ENCODE measurements at places on chromosomes 16 and 17.

DNA sequence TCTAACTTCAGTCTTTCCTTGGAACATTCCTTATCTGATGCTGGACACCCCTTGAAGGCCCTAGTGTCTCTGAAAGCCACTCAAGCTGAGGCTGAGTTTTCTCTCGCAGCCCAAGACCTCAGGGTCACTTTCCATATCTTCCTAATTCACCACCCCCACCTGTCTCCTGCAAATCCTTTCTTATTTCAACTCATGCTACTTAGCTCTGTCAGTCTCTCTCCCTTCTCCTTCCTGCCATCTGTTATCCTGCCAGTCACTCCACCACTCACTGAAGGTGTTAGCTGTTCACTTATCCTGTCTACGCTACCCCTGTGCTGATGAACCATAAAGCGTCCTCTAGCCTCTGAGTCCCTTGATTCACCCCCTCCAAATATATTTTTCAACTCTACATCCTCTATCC is 143.9 kb upstream of the SHISA6 start:
- DNase-seq: no peak

DNA sequence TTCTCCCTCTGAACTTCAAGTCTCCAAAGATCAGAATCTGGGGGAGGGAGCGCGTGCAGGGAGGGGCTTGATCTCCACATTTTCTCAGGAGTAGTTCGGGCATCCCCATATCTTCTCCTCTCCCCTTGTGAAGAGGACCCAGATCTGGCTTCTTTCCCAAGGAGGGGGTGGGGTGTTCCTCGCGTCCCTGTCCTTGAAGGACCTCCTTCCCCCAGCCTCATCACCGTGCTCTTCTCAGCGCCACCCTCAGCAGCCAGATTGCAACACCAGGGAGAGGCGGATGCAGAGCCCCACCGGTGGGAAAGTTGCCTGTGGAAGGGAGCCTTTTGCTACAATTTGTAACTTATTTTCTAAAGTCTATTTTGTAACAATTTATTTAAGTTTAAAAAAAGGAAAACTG is 5.7 kb downstream of the PRSS53 start:
- DNase-seq: no peak

DNA sequence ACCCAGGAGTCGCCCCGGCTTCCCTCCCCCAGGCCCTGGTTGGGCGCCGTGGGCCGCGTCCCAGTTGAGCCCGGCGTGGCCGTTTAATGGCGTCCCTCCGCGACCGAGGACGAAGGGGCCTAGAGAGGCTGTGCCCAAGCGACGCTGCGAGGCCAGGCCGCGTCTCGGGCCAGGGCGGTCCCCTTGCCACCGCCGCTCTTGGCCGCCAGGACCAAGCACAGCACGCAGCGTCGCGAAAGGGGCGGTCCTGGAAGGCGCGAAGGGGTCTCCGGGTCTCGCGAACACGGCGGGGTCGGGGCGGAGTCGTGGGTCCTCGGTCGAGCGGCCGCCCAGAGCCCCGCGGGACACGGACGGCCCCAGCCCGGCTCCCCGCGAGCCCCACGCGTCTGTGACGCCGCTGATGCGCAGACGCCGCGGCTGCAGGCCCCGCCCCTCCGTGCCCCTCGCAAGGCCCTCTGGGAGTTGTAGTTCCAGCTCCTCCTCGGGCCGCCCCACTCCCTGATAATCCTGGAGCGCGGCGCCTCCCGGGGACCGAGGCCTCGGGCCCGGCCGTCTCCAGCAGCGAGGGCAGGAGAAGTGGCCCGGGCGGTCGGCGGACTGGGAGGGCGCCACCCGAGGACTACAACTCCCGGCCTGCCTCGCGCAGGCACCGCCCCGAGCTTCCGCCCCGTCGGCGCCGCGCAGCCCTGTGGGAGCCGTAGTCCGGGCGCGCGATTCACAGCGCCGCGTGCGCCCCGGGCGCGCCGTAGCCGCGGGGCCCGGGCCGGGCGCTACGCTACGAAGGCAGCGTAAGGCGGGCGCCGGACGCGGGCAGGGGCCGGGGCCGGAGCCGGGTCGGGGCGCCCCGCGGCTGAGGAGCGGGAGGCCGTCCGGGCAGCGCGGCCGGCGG is at the start of gene CAPN15:
TSS of gene CAPN15 (plus strand) at position 698 of the 889 bp plus-strand sequence. CDS start 19,127 bp downstream, outside the sequence.
- peak; percentile 93 for DNase-seq

GRCh38 chr17:8884336-8884990 is 17.0 kb upstream of the PIK3R6 start:
- no peak for DNase-seq

DNA sequence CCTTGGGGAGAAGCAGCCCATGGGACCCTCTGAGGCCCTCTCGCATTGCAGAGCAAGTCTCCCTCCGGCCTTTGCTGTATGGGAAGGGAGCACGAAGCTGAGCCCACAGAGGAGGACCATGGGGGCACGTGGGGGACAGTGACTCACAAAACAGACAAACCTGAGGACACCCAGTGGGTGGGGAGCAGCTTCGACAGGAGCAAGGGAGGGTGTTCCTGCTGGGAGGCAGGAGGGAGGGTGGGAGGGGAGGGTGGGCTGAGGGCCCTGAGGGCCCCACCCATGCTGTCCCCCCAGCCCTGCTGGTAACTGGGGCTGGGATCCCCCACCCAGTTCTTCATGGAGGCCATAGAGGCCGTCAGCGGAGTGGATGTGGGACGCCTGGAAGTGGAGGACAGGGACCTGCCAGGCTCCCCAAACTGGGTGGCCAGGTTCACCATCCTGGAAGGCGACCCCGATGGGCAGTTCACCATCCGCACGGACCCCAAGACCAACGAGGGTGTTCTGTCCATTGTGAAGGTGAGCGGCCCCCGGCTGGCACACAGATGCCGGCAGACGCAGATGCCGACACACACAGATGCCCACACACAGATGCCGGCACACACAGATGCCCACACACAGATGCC is 12.5 kb downstream of the SLC22A31 start:
- peak; percentile 55 for DNase-seq

DNA sequence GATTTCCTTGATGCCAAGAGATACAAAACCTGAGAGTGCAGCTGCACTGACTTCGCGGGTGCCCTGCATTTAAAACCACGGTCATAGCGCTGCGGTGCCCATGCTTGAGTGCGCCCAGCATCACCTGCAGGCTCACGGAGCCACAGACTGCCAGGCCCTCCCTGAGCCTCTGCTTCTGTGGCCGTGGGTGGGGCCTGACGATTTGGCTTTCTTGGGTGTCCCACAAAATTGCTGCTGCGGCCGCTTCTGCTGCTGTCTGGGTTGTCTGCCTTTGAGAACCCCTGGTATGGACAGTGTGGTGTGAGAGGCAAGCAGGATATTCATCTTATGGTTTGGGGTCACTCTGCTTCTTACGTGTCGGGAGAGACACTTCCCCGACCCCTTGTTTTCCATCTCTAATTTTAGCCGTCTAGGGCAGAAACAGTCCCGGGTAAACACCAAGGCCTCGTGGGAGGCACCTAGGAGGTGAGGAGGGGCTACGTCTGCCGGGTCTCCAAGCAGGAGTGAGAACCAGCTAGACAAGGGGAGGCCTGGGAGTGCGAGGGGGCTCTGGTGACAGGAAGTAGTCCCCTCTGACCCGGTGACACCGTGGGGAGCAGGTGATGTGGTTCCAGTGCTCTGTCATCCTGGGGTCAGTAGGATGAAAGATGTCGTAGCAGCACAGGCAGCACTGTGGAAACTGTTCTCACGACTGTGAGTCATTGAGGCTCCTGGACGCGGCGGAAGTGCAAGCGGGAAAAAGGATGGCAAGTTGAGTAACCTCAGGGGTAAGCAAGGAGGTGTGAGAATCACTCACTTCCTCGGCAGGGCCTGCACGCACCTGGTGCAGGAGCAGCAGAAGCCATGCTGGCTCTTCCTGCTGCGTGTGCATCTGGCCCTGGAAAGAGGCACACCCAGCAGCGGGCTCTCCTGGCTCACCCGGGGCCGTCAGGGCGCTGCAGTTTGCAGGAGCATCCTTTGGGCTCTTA is 176.3 kb downstream of the RPTOR start:
- no peak for DNase-seq

DNA sequence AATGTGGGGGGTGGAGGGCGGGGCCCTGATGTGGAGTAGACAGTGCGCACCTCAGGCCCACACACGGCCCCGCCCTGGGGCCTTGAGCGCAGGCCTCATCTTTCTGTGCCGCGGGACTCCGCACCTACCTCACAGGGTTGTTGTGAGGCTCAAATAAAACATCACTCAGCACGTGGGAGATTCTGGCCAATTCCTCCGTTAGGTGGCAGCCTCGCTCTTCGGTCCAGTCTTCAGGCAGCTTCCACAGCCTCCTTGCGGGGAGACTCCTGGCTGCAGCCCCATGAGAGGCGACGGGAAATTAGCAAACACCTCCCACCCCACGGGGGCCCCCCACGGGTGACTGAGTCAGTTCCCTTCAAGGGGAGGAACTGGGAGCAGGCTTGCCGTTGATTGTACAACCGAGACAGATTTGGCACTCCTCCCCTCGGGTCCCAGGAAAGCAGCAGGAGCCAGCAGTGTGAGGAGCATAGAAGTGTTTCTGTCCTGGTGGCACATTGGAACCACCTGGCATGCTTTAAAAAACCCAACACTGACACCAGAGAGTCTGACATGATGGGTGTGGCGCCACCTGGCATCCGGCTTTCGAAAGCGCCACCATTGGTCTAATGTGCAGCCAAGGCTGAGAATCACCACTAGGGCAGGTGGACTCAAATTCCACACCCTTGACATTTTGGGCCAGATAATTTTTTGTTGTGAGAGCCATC is 7.6 kb downstream of the MRM1 start:
- DNase-seq: peak; percentile 61

- no peak for DNase-seq
These were observed 108.2 kb downstream of the SLC39A11 start for GRCh38 chr17:72984145-72984925.

DNA sequence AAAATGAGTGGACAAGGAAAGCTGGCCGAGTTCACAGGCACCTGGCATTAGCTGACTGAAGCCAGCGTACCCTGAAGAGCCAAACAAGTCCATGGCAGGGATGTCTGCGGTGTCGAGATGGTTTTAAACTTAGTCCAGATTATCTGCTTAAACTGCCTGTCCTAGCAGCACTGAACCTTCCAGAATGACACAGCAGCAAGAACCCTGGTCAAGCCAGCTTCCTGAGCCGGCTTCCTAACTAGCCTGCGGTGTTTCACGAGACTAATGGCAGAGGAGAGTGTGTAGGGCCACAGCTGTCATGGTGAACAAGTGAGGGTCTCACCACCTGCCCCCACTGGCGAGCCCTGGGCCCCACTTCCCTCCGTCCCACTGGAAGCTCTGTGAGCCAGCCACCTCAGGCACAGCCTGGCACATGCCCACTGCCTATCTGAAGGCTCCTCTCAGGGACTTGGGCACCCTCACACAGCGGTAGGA is 28.8 kb upstream of the MTSS2 start:
- no peak for DNase-seq

- no peak for DNase-seq
These were observed 9.6 kb upstream of the EVPL start for GRCh38 chr17:76036497-76037261.

- no peak for DNase-seq
These were observed 202.0 kb upstream of the SALL1 start for GRCh38 chr16:51353055-51353454.

GRCh38 chr17:77332981-77333685 is 192.4 kb downstream of the SEC14L1 start:
- no peak for DNase-seq

- DNase-seq: no peak
These were observed 1.9 kb upstream of the CORO6 start for GRCh38 chr17:29624586-29624985.

DNA sequence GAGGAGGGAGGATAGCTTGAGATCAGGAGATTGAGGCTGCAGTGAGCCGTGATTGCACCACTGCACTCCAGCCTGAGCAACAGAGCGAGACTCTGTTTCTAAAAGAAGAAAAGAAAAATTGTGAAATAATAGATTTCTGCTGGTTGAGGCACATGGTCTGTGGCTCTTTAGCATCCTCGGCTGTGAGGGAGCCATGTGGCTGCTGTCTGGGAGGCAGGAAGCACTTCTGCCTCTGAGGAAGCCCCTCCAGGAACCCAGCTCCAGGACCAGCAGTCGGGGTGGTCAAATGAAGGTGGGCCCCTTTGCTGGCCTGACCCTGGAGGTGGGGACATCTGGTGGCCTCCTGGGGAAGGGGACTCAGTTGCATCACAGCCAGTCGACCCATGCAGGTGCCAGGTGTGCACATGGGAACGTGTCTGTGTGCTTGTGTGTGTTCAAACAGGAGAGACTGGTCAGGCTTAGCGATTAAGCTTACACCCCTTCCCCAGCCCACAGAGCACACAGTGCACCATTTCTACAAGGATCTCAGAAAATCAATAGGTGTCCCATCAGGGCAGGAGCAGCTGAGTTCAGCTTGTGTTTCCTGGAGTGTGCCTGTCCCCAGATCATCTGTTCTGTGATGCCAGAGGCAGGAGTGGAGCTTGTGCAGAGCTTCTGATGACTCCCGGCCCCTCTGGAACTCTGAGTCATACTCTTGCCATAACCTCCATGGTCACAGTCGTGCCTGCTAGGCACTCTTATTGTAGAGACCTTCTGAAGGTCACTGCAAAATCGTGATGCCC is 24.3 kb upstream of the MGAT5B start:
- DNase-seq: peak; percentile 55

GRCh38 chr16:77881355-77882030 is 93.1 kb downstream of the VAT1L start:
- no peak for DNase-seq

GRCh38 chr16:27317320-27317719 is 3.5 kb downstream of the IL4R start:
- no peak for DNase-seq

DNA sequence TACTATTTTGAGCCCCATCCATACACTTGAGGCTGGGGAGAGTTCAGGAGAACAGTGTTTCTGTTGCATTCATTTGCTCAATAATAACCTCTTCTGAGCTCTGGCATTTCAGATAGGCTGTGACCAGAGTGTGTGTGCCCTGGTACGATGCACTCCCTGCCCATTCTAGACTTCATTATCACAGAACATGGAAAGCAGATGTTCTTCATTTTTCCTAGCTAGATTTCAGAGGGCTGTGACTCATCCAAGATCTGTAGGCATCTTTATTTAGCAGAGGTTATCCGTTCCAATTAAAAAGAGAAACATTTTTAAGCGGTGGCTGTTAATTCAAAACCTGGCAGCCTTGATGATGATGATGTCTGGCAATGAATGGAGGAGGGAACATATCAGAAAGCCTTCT is 228.8 kb upstream of the EEF2KMT start:
- DNase-seq: no peak

- DNase-seq: no peak
These were observed 202.6 kb downstream of the PARN start for GRCh38 chr16:14427371-14427948.

GRCh38 chr17:7716901-7717755 is at the start of gene DNAH2:
Gene DNAH2 (plus strand): TSS chr17:7717744. CDS start chr17:7719735, 1,991 bp downstream.
- DNase-seq: peak; percentile 95

DNA sequence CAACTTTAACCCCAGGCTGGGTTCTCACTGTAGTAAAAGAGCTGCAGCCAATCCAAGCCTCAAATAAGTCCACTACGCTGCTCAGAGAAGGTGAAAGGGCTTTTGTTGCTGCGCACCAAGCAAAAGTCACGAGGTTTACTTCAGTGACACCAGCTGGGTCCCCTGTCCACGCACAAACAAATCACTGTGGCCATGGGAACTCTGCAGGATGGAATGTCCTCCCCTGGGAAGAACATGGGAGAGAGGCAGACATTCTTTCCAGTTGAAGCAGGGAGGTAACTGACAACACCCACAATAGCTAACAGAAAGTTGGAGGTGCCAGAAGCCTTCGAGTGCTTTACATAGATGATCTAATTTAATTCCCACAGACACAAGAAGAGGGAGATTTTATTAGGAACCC is 181.9 kb downstream of the PMP22 start:
- no peak for DNase-seq
